ENCODE measurements at places on chromosomes 11 and 22. TPM values are rescaled to one million over a fixed set of nuclear protein-coding genes. Genes with fewer than 3 reads are reported as not detected.

Gene LRRC10B
- polyA plus RNA-seq = not detected

Gene FAT3
- not detected for polyA plus RNA-seq

Gene TSSK2
- not detected for polyA plus RNA-seq

Gene SMIM35
- 0.90 TPM for polyA plus RNA-seq

Gene CNGA4
- polyA plus RNA-seq = not detected

Gene PLEKHB1
- 88.0 TPM for polyA plus RNA-seq

Gene CHRM4
- polyA plus RNA-seq = not detected

Gene GGTLC2
- polyA plus RNA-seq = not detected

Gene PTPRCAP
- polyA plus RNA-seq = 829 TPM

Gene CCDC157
- polyA plus RNA-seq = 2.4 TPM

Gene OSBP2
- polyA plus RNA-seq = 1.9 TPM

Gene FUT4
- polyA plus RNA-seq = 1.7 TPM

Data from CD4-positive, CD25-positive, alpha-beta regulatory T cell (primary cell).